ENCODE measurements at places on chromosomes 16 and 17.
A peak's percentile ranks its signal among the peaks of the same experiment; 100 is the strongest.

DNA sequence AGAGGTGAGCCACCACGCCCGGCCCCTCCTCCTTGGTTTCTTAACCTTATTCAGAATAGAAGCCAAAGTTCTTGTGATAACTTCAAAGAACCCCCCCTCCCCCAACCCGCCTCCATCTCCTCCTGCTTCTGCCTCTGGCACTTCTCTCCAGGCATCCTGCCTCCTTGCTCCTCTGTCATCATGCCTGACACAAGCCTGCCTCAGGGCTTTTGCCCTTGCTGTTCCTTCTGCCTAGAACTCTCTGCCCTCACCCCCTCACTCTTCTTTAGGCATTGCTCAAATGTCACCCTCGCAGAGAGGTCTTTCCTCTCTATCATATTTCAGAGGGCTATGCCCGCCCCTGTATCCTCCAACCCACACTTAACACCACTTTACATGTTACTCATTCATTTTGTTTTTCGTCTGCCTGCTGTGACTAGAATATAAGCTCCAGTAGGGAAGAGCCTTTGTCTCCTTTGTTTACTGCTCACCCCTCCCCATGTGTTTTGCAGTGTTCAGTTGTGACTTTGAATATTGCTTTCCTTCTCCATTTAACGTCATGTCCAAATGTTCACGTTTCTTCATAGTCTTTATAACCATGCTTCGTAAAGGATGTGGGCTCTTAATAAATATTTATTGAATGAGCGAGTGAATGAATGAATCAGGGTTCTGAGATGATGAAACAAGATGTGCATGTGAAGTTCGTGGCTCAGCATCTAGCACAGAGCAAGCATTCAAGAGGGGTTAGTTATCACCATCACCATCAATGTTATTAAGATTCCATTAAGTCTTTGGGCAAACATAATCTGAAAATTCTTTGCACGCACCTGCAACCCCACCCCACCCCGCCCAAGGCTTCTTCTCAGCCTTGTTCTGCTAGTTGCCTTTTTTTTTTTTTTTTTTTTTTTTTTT is 186.2 kb upstream of the WSCD1 start:
- DNase-seq = no peak

DNA sequence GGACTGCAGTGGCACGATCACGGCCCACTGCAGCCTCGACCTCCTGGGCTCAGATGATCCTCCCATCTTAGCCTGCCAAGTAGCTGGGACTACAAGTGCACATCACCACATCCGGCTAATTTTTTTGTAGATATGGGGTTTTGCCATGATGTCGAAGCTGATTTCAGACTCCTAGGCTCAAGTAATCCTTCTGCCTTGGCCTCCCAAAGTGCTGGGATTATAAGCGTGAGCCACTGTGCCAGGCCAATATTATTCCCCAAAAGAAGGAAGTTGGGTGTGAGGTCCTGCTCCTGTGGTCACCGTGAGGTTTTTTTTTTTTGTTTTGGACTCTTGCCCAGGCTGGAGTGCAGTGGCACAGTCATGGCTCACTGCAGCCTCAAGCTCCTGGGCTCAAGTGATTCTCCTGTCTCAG is 1.5 kb downstream of the AMZ2 start:
- no peak for DNase-seq

GRCh38 chr17:20033415-20033814 is 24.3 kb downstream of the SPECC1 start:
- DNase-seq = no peak

DNA sequence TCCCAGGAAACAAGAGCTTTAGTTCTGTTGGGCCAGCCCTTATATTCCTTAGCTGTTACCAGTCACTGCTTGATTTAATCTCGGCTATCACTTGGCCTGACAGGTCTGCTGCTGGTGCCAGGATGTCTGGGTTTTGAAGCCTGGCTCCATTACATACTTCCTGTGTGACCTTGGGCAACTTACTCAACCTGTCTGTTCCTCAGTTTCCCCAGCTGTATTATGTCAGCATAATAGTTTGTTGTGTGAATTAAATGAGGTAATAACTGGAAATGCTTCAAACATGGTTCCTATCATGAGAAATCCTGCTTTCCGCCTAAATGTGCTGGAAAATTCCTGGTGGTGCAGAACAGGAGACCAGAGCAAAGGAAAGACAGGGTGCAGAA is 50.6 kb upstream of the STH start:
- DNase-seq = no peak

GRCh38 chr16:74296104-74296431 is 546 bp upstream of the PSMD7 start:
- DNase-seq = no peak

- no peak for DNase-seq
Observed at GRCh38 chr17:5468075-5468473, 708 bp downstream of the DHX33 start.

DNA sequence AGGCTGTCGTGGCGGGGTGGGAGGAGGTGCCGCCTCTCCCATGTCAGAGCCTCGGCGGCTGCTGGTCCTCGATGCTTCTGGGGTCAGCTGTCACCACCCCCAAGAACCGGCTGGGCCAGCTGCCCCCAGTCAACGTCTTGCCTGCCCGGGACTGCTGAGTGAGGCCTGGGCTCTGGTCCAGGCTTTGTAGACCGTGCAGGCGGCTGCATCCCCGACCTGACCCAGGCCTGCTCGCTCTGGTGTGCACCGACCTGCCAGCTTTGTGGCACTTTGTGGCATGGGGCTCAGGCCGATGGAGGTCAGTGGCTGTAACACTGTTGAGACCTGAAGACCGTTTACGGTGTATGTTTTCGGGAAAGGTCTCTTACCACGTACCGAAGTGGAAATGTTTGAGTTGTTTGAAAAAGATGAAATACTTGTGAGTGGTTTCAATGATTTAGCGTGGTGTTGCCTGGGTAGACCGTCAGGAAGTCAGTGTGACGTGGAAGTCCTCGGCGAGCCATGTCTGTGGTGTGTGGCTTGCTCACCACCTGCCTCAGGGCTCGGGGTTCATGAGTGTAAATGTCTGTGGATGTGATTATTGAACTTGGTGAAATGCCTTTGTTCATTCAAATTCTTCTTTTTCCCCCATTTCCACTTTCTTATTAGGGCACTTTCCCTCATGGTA is 53.2 kb upstream of the ZNF750 start:
- no peak for DNase-seq

DNA sequence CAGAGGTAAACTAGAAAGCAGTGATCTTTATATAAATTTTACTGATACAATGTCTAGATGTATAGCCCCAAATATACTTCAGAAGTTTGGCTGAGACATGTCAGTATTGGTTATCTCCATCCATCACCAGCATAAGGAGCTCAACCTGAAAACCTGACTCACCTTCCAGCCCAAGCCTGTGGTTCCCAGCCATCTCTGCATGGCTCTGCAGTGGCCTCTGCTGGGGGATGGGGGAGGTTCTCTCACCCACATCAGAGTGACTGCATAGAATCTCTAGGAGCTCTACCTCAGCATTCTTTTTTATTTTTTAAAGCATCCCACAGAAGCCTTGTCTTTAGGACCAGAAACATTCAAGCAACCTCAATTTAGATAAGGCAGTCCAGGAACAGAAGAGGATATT is 27.3 kb downstream of the USP7 start:
- DNase-seq = peak; percentile 16

GRCh38 chr17:17892731-17893130 is 55.9 kb upstream of the SREBF1 start:
- no peak for DNase-seq

- DNase-seq = no peak
Observed at GRCh38 chr17:74759941-74760340, 11.5 kb downstream of the NHERF1 start.

DNA sequence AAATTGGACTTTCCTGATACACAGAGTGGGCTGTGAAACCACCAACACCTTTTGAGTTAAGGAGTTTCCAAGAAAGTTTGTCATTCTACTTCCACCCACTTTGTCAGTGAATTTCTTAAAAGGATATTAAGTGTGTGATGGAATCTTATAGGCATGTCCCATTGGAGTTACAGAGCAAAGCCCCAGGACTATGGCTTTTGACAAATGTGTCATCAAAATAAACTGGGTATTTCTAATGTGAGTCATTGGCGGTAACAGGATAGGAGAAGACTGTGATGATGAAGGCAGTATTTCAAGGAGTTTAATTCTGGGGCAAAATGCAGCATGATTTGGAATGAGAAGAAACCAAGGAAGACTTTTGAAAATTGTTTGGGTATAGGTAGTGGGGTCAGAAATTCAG is 1013.8 kb upstream of the EEF2KMT start:
- no peak for DNase-seq

DNA sequence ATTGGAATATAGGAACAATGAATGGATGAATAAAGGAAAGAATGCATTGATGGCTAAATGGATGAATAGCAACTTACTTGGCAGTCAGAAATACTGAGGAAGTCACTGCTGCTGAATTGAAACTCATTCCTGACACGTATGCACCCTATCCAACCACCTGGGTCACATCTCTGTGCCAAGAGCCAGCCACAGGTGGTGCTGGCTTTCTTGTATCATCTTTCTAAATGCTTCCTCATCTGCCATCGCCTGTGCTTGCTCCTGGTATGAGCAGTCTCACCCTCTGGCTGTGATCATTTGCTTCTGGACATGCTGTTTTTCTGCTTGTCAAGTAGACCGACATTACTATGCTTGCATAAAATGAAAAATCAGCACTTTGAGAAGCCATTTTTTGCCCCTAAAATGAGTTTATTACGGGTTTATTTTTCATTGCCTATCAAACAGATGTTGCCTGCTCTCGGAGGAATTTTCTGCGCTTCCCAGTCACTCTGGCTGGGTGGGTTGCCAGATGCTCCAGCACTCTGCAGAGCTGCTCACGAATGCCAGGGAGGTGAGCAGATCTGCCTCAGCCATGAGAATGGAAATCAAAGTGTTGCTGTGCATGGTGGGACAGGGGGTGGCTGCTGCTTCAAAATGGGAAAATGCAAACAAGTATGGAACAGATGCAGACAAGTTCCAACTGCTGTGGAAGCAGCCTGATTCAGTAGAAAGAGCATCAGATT is 1349.6 kb upstream of the CDH8 start:
- DNase-seq = no peak

GRCh38 chr16:80738521-80738920 is 65.9 kb downstream of the CDYL2 start:
- no peak for DNase-seq

DNA sequence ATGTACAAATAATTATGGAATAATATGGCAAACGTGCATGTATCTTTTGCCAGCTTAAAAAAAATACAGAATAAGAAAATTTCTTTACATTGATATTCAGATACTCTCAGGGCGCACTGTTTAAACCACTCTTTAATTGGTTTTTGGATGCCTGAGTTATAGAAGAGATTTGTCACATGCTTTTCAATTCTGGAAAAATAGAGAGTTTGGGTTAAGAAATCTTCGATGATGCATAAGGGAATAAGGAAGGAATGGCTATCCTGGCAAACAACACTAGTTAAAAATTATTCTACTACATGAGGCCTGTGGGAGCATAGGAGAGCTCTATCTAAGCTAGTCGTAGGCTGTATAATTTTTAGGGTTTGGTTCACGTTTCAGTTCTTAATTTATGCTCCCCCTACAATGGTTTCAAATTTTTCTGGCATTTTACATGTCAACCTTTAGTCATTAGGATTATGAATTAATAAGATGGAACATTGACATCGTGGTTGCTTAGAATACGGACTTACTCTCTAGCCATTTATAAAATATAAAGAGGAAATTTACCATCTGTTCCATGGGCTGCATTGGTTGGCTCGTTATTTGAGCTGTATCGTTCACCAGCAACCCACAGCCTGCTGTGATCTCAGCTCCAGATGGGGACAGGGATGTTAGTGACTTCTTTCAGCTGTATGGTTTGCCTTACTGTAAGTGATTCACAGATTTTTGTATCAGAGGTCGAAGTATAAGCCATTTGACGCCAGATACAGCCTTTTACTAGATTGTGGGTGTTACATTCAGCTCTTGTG is 15.9 kb downstream of the NARF start:
- DNase-seq = no peak

- DNase-seq = no peak
Observed at GRCh38 chr17:60066576-60066975, 12.1 kb downstream of the HEATR6 start.

DNA sequence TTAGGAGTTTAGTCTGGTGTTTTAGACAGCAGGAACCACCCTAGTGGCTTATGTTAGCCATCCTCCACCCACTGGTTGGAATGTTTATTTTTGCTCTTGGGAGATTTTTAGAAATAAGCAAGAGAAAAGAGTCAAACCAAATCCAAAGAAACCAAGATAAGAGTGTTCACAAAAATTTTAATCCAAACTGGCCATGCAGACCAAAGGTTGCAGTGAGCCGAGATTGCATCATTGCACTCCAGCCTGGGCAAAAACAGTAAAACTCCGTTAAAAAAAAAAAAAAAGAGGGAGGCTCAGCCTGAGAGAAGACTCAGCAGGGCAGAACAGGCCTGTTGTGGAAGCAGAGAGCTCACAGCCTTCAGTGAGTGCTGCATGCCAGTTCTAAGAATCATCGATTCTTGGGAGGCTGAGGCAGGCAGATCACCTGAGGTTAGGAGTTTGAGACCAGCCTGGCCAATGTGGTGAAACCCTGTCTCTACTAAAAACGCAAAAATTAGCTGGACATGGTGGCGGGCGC is 12.2 kb upstream of the C16orf54 start:
- DNase-seq = no peak

GRCh38 chr16:65655802-65656201 is 533.9 kb upstream of the CDH11 start:
- DNase-seq = no peak

DNA sequence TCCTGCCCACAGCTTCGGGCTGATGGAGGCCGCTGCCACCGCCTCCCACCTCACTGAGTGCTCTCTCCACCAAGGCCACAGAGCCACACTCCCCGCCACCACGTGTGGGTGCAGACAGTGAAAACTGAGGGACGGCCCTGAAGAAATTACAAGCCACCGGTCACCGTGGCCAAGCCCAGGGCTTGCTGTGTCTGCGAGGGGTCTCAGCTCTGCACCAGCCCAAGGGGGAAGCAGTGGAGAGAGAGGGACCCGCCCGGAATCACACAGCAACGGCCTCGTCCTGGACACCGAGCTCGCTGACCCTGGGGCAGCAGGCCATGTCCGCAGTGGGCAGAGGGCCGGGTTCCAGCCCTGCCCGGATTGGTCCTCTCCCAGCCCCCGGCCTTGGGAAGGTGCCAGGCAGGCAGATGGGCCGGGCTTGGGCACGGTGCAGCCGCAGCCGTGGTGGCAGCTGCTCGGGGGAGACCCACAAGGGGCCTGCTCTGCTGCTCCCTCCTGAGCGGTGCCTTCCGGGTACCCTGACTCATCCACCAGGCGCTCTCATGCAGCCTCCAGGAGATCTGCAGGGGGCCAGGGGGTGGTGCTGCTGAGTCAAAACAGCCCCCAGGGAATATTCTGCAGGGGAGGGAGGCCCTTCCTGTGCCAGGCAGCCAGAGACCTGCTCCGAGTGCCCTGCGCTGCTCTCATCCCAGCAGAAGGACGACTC is 52.0 kb downstream of the CBFA2T3 start:
- DNase-seq = peak; percentile 79

Measured in NCI-H2081 (cell line).